ENCODE measurements at places on chromosomes 11 and 22. TPM values are rescaled to one million over a fixed set of nuclear protein-coding genes. Genes with fewer than 3 reads are reported as not detected.

C2CD3 gene
- 182 TPM for total RNA-seq

OR8G5 gene
- not detected for total RNA-seq

GGTLC2 gene
- total RNA-seq, result not detected

EFCAB6 gene
- total RNA-seq, result 0.96 TPM

FGF3 gene
- not detected for total RNA-seq

MB gene
- not detected for total RNA-seq

OR11H1 gene
- total RNA-seq, result not detected

LINC01488 gene
- total RNA-seq, result not detected

DNA sequence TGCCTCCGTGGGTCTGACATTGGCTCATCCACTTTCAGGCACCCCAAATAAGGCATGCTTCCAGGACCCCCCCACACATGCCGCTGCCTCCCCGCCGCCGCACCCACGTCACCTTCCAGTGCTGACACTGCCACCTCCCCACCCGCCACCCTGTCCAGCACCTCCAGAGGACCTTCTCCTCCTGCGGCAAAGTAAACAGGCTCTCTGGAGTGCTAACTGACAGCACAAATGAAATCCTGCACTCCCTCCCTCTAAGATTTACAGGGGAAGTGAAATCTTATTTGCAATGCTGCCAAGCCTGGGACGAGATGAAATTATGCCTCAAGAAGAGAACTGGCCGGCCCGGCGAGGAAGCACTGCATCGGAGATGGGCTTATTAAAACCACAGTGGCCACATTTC lies 35.3 kb downstream of the MACROD1 start:
- no peak for DNase-seq

- DNase-seq, result no peak
These were observed 89.2 kb downstream of the GALNT18 start for GRCh38 chr11:11532574-11532973.

DNA sequence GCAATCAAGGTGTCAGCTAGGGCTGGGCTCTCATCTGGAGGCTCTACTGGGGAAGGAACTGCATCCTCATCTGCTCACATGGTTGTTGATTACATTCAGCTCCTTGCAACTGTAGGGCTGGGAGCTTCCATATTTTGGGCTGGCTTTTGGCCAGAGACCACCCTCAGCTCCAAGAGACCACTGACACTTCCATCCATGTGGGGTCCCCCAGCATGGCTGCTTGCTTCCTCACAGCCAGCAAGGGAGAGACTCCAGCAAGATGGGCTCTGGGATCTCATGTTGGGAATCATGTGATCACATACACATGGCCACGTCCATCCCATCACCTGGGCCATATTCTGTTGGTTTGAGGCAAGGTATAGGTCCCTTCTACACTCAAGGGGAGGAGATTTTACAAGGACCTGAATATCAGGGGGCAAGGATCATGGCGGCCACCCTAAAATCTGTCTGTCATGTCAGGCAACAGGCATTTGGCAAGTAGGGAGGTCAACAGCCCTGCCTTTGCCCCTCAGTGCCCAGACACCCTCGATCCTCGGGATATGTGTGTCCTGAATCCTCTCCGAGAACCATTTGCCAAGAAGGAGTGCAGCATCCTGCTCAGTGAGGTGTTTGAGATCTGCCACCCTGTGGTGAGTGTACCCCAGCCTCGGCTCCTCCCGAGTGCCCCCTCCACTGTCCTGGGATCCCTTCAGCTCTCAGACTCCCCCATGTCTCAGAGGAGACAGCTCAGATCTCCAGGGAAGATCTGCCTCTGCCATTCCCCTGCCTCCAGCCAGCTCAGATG lies 48.7 kb downstream of the OTOG start:
- no peak for DNase-seq

- no peak for DNase-seq
These were observed 115.4 kb downstream of the BRD1 start for GRCh38 chr22:49712195-49712791.

DNA sequence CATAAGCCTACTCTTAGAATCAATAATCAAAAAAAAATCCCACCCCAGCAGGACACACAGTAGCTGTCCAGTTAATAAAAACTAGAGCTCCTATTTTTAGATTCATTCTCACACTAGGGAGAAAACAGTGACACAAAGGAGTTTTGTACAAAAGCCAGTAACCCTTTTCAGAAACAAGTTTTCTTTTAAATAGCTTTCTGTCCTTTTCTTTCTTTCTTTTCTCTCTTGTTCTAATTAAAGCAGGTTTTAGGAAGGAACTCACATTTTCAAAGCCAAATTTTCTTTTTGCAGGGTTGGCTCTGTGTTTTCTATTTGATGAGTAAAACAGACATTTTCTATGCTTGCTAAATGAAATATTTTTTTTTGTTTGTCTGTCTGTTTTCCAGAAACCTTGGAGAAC lies 1390.7 kb downstream of the FAM181B start:
- no peak for DNase-seq

DNA sequence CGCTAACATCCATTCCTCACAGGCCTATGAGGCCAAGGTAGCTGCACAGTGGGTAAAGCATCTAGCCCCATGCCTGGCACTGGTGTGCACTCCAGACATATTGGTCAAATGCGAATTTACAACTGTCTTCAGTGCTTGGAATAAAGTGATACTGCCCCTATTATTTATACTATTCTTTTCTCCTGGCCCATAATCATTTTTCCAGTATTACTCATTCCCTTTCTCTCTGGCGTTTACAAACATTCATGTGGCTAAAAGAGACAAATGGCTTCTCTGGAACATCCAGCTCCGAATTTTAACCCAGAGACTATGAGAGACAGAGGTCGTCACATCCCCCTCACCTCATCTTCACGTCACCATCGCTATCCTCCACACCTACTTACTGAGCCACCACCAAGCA lies 87.2 kb upstream of the PITPNB start:
- DNase-seq, result no peak

DNA sequence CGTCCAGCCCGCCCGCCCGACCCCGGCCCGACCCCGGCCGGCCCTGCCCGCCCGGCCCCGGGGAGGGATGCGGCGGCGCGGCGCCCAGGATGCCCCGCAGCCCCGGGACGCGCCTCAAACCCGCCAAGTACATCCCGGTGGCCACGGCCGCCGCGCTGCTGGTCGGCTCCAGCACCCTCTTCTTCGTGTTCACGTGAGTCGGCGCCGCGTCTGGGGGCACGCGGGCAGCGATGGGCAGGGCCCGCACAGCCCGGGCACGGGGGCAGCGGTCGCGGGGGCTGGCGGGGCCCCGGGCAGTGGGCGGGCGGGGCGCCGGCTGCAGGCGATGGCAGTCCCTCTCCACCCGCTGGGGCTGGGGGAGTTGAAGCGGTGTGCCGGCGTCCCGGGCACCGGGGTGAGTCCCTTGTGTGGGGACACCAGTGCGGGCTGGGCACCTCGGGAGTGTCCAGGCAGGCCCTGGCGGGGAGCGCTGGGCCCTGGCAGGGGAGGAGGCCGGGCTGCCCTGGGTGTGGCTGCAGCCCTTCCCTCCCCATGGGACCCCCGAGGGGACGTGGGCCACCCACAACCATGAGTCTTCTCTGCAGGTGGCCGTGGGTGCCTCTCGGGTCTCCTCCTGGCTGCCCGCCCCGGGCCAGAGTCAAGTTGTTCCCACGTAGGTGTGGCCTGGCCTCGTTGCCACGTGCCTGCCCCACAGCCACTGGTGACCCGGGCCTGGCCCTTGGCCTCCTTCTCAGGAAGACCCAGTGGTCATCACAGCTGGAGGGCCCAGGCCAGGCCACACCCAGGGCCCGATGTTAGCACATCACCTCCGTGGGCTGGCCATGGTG lies 468 bp downstream of the ZDHHC8 start:
- no peak for DNase-seq

- no peak for DNase-seq
These were observed 359.0 kb downstream of the JRKL start for GRCh38 chr11:96748639-96749370.

- no peak for DNase-seq
These were observed 49.1 kb upstream of the LYVE1 start for GRCh38 chr11:10617551-10617950.

GRCh38 chr11:69480547-69481392 lies 693 bp upstream of the LINC01488 start:
- no peak for DNase-seq

- no peak for DNase-seq
These were observed 115.4 kb downstream of the ZBTB16 start for GRCh38 chr11:114174712-114175495.

GRCh38 chr11:7596975-7597391 lies 76.3 kb downstream of the CYB5R2 start:
- no peak for DNase-seq

DNA sequence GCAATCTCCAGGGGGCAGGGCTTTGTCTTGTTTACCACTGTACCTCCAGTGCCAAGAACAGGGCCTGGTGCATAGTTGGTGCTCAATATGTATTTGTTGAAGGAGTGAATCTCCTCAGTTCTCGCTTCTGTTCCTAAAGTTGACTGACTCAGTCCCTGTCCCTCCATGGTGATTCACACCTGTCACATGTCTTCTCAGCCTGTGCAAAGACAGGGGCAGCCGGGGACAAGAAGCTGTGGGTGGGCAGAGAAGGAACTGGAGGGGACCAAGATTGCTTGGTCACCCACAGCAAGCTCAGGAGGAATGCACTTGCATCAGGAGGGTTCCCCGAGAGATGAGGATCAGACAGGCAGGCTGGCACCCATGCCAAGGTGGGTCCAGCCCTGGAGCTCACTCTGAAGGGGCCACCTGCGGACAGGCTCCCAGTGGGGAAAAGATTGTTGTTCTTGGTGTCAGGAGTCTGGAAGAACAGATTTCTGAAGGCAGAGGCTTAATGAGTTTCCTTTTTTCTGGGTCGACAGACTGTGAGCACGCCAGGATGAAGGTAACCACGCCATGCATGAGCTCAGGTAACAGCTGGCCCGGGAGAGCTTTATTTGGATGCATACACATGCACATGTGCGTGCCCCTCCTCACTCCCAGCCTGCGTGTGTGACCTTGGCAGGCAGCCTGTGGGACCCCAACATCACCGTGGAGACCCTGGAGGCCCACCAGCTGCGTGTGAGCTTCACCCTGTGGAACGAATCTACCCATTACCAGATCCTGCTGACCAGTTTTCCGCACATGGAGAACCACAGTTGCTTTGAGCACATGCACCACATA lies 16.9 kb downstream of the IL17RA start:
- no peak for DNase-seq

DNA sequence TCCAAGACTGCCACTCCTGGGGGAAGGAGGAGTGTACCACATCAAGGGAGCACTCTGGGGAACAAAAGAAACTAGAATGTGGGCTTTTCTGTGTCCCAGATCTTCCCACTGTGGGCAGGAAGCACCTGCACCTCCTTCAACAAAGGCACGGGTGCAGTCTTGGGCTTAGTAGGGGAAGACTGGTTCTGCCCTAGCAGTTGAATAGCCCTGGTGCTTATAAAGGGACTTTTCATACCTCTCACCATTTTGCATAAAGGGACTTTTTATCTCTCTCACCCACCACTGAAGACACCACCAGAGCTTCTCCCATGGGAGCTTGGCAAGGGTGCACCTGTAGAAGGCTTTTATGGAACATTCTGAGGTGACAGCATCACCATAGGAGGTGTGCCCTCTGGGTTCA lies 65.8 kb upstream of the MS4A8 start:
- DNase-seq, result no peak

- DNase-seq, result no peak
These were observed 83.6 kb downstream of the PIWIL4 start for GRCh38 chr11:94650756-94651155.

GRCh38 chr11:75576499-75576918 lies 14.5 kb downstream of the SERPINH1 start:
- no peak for DNase-seq

DNA sequence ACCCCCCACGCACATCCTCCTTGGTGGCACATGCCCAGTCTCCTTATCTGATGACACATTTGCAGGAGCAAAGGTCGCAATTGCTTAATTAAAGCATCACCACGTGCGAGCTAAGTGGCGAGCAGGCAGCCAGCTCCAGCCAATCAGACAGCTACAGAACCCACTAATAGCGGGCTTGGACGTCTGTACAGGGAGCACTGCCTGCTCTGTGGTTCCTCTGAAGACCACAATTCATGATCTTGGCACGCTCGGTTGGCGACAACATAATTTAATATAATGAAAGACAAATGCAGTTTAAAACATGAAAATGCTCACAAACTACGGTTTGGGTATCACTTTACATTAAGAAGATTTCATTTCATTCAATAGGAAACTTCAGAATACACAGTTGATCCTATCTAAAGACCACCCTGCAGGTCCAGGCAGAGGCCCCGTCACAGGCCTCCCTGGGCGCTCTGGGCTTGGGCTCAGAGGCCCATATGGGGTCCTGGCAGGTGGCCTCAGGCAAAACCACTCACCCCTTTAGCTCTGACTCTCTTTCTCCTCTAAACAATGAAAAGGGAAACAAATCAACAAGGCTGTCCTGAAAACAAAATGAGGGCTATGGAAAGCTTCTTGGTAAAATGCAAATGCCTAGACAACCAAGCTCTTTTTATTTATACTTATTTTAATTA lies 10.4 kb downstream of the PACSIN2 start:
- DNase-seq, result no peak

GRCh38 chr11:29343465-29344333 lies 673.1 kb downstream of the KCNA4 start:
- DNase-seq, result peak; percentile 88

DNA sequence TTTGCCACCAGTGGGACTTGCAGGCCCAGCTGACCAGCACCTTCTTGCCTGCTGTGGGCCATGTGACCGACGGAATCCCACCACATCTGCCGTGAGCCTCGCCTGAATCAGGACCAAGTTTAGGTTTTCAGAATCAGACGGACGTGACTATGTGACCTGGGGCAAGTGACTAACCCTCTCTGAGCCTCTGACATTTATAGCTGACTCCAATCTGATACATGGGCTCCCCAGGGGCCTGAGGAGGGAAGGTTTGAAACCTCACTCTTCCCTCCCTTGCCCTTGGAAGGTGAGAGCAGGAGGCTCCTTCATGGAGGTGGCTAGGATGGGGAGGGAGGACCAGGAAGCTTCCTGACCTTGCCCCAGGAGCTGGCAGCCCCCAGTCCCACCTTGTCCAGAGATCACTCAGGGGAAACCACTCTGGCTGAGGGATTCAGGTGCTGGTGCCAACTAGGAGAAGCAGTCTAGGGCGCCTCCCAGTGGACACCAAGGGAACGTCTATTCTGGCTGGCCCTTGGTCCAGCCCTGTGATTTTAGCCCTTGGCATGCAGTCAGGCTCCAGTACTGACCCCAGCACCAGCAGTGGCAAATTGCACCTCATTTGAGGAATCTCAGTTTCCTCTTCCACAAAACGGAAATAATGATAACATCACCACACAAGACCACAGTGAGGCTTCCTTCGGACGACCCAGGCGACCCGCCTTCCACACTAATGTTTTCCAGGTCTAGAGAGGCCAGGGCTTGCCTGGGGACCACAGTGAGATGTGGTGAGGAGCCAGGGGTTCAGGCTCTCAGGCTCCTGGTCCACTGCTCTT lies 47.2 kb upstream of the SYT7 start:
- DNase-seq, result peak; percentile 80

DNA sequence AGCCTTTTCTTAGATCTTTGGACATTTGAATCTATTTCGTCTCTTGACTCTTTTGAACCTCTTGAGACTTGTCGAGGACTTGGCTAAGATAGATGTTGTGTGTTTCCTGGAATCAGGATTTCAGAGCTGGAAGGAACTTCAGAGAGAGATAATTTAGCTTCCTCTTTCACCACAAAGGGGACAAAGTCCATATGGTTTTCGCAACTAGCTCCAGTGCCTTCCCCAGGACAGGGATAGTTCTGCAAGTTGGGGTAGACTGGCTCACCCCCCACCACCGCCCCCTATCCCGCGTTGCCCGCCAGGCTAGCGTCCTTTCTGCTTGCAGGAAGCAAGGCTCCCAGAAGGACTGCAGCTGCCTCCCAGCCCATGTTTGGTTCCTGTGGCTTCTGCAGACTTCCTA lies 75.7 kb upstream of the MYO18B start:
- no peak for DNase-seq

GRCh38 chr11:47466201-47466600 lies 17.3 kb upstream of the RAPSN start:
- no peak for DNase-seq

GRCh38 chr11:44516688-44517507 lies 48.6 kb upstream of the CD82 start:
- DNase-seq, result no peak

Data from glutamatergic neuron (in vitro differentiated cells).